ENCODE measurements at places on chromosomes 13 and 19. TPM values are rescaled to one million over a fixed set of nuclear protein-coding genes. Genes with fewer than 3 reads are reported as not detected.

Gene PRODH2
- total RNA-seq = not detected

- DNase-seq = peak; percentile 42
- H3K36me3 ChIP-seq = peaks cover 7% of the 10 kb centered on the region
- H3K4me1 ChIP-seq = no peaks in the 10 kb centered on the region
- H3K4me3 ChIP-seq = no peak overlapping the region
These were observed 6.1 kb downstream of the SLC35E1 start for GRCh38 chr19:16566161-16566560.

- no peaks in the 10 kb centered on the region for H3K4me1 ChIP-seq
- H3K36me3 ChIP-seq = no peaks in the 10 kb centered on the region
- DNase-seq = no peak
- no peaks in the 10 kb centered on the region for H3K27me3 ChIP-seq
These were observed 81.1 kb upstream of the FLT1 start for GRCh38 chr13:28576067-28576466.

DNA sequence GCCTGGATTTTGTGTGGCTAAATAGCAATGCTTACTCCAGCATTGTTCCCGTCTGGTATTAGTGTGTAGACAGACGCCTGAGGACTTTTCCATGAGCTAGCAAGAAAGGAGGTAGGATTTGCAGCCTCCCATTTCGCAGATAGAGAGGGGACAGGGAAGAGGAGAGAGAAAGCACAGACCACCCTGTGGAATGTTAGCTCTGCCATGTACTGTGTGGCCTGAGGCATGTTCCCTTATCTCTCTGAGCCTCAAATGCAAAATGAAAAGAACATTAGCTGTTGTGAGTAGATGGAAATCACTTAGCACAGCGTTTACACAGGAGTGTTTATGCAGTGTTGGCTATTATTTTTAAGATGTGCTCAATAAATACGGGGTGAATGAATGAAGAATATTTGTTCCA lies 45.5 kb downstream of the OLFM4 start:
- DNase-seq = no peak
- no peak overlapping the region for H3K27ac ChIP-seq
- H3K27me3 ChIP-seq = no peaks in the 10 kb centered on the region
- H3K4me1 ChIP-seq = no peaks in the 10 kb centered on the region

DNA sequence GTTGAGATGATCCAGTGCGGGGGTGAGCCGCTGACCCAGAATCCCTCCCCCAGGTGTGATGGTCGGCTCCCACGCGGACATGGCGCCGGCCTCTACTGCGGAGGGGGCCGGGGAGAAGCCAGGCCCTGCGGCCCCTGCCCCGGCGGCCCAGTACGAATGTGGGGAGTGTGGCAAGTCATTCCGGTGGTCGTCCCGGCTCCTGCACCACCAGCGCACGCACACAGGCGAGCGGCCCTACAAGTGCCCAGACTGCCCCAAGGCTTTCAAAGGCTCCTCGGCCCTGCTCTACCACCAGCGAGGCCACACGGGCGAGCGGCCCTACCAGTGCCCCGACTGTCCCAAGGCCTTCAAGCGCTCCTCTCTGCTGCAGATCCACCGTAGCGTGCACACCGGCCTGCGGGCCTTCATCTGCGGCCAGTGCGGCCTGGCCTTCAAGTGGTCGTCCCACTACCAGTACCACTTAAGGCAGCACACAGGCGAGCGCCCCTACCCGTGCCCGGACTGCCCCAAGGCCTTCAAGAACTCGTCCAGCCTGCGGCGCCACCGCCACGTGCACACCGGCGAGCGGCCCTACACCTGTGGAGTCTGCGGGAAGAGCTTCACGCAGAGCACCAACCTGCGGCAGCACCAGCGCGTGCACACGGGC lies 3.7 kb upstream of the NAT14 start:
- H3K36me3 ChIP-seq = no peaks in the 10 kb centered on the region
- no peak overlapping the region for H3K27ac ChIP-seq
- H3K4me3 ChIP-seq = no peak overlapping the region
- H3K27me3 ChIP-seq = no peaks in the 10 kb centered on the region

DNA sequence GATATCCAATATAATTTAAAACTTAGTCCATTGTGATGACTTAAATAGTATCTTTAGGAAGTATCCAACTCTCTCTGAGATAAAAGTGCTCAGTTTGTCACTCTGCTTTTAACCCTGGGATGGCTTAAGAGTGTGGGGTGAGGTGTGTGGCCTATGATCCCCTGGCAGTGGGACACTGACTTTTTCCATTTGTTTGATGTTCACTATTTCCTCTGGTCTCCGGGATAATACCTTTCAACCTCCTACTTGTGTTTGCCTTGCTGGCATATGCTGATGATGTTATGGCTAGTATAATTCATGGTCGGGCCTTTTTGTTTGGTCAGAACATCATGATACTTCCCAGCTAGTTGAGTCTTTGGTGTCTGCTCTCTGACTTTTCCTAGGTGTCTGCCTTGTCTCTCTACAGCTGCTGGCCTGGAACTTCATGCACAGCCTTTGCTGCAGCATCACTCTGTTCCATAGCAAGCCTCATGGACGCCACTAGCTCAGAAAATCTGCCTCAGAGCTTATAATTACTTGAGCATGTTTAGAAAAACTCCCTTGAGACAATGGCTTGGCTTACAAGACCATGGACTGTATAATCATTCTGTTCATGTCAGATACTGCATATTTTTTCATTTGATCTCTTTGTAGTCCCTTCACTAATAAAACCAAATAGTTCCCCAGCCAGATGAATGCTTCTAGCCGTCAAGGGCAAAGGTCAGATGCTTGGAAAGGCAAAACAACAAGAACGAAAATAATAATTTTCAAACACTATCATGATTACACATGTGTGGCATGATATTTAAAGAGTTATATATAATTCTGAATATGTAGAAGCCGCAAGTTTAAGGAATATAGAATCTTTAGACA lies 75.2 kb downstream of the WDFY2 start:
- H3K4me1 ChIP-seq = no peaks in the 10 kb centered on the region
- no peak overlapping the region for H3K27ac ChIP-seq
- no peaks in the 10 kb centered on the region for H3K27me3 ChIP-seq

Gene CKM
- total RNA-seq = not detected

GRCh38 chr13:51419001-51419636 lies 33.7 kb downstream of the INTS6 start:
- DNase-seq = no peak
- no peaks in the 10 kb centered on the region for H3K36me3 ChIP-seq
- H3K4me1 ChIP-seq = no peaks in the 10 kb centered on the region
- no peak overlapping the region for H3K27ac ChIP-seq
- H3K27me3 ChIP-seq = no peaks in the 10 kb centered on the region

Gene MISP3
- 50.0 TPM for total RNA-seq

DNA sequence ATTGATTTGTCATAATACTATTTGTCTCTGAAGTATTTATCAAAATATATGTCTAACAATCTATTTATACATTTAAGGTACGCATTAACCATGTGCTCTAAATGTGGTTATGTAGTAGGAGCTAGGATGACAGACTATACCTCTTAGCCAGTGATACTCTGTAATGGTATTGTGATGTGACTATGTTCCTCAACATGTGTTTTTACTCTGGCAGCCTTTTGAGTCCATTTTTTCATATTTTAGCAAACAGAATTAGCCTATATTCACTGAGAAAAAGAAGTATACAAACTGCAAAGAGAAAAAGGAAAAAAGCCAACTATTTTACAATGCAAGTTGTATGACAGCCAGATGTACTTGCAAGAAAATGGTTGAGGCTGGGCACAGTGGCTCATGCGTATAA lies 26.7 kb downstream of the MAB21L1 start:
- no peak overlapping the region for H3K27ac ChIP-seq
- no peak for DNase-seq
- H3K4me1 ChIP-seq = no peaks in the 10 kb centered on the region
- H3K36me3 ChIP-seq = no peaks in the 10 kb centered on the region
- no peaks in the 10 kb centered on the region for H3K27me3 ChIP-seq

DNA sequence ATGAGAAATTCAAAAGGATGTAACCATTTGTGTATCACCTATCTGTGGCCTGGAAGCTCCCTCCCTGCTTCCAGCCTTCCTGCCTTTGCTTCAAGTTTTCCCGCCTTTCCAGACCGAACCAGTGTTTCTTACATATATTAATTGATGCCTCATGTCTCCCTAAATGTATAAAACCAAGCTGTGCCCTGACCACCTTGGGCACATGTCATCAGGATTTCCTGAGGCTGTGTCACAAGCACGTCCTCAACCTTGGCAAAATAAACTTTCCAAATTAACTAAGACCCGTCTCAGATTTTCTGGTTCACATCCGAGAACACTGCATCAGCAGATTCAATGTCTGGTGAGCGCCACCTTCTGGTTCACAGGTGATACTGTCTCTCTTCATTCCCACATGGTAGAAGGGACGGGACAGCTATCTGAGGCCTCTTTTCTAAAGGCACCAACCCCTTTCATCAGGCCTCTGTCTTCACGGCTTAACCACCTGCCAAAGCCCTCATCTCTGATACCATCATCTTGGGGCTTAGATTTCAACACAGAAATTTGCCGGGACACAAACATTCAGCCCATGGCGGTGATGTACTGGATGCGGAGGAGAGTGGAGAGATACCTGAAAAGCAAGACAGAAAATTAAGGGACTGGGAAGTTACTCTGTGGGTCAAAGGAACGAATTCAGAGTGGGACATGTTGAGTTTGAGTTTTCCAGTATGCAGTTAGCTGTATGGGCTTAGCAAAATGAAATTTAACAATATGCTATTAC lies 58.7 kb upstream of the PABPC3 start:
- no peak overlapping the region for H3K4me3 ChIP-seq
- peak; percentile 40 for DNase-seq
- H3K27me3 ChIP-seq = peaks cover 5% of the 10 kb centered on the region
- no peak overlapping the region for H3K27ac ChIP-seq
- H3K4me1 ChIP-seq = no peaks in the 10 kb centered on the region
- no peaks in the 10 kb centered on the region for H3K36me3 ChIP-seq

GRCh38 chr13:111969551-111970135 lies 97.3 kb upstream of the SOX1 start:
- H3K4me3 ChIP-seq = no peak overlapping the region
- no peaks in the 10 kb centered on the region for H3K27me3 ChIP-seq
- H3K36me3 ChIP-seq = no peaks in the 10 kb centered on the region
- no peak overlapping the region for H3K27ac ChIP-seq
- H3K4me1 ChIP-seq = no peaks in the 10 kb centered on the region

Gene PRR20D
- not detected for total RNA-seq

DNA sequence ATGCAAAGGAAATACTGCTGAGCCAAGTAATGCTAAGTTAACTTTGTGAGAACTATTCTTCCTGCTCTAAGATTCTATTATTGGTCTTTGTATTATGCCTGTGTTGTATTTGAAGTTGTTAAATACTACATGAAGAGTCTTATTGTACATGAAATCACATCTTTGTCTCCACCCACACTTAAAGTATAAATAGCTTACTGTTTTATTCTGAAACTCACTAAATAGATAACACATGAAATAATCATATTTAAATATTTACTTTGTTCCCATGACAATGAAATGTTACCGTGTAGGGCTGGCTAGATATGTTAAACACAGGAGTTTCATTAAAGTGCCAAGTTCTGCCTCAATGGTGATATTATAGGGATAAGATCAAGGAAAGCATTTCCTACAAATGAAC lies 562.1 kb upstream of the ATXN8OS start:
- no peaks in the 10 kb centered on the region for H3K4me1 ChIP-seq
- H3K4me3 ChIP-seq = no peak overlapping the region
- H3K27me3 ChIP-seq = no peaks in the 10 kb centered on the region
- H3K27ac ChIP-seq = no peak overlapping the region
- DNase-seq = no peak

Measured in colonic mucosa (tissue), 4 donors.